Urothelium cell line (cell line): ENCODE measurements at places on chromosomes 11 and 22.

GRCh38 chr11:118633979-118634378 is 26.6 kb downstream of the PHLDB1 start:
- DNase-seq: no peak

GRCh38 chr11:117532568-117532967 is 204.9 kb downstream of the CEP164 start:
- DNase-seq: no peak

DNA sequence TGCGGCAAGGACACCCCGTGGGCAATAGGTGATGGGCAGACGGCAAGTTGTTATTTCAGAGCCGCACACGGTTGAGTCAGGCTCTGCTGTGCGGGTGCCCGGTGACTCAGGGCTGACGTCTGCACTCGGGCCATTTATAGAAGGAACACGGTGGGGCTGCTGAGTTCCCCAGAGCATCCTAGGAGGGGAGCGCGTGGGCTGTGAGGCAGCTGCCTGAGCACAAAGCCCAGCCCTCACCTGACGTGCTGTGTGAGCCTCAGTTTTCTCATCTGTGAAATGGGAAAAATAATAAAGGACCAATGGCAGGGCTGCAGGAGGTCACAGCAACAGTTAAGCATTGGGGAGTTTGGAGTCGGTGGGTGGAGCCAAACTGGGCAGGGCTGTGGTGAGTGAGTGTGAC is 11.3 kb upstream of the RHOD start:
- peak; percentile 58 for DNase-seq

DNA sequence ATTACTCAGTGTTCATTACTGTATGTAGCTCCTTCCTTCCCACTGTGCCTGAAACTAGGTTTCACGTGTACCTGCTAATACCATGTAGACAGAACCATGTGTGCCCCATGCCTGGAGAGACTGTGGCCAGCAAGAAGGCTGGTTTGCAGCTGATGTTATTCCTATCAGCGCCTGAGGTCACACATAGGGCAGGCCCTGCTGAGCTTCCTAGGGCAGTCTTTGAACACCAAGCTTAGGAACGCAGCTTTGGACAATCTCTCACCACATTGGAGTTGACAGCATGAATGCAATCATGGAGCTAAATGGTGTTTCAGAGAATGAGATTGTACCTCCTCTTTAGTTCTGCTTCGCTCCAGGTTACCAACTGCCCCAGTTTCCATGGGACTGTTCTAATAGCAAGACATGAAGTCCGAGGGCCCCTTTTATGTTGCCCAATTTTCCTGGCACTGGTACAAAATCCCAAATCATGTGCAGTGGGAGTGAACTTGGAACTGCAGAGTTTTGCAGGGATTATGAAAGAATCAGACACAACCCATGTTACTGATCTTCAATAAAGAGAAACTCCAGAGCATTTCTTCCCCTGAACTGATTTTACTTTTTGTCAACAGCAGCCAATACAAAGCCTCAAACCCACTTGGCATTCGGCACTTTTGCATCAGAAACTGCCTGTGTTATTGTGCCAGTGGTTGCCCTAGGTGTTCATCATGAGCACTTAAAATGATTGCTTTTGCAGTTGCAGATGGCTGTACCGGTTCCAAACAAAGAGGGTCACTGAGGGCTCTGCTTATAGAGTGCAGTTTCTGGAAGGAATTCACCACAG is 154.2 kb upstream of the TTC12 start:
- DNase-seq: no peak

DNA sequence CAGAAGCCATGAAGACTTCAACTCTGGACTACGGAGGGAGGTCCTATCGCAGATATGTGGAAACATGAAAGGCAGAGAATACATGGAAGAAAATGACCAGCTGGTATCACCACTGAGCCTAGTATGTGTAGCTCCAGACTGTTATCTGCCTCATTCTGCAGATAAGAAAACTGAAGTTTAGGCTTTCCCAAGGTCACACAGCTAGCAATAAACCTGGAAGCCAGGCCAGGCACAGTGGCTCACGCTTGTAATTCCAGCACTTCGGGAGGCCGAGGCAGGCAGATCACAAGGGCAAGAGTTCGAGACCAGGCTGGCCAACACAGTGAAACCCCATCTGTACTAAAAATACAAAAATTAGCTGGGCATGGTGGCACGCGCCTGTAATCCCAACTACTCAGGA is 15.6 kb upstream of the VWCE start:
- DNase-seq: no peak

DNA sequence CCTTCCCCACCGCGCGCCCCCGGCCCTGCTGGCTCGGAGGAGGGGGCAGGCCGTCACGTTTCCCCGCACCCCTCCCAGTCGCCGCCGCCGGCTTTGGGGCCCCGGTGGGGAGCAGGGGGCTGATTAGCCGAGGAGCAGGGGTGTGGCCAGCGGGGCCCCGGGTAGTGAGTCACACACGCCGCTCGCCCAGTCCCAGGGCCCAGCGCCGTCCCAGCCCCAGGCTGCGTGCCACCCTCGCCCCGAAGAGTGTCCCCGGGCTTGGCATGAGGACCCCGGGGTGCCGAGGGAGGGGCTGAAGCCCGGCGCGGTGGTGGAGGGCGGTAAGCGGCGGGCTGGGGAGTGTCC is 34.4 kb downstream of the PRDM11 start:
- DNase-seq: peak; percentile 92

DNA sequence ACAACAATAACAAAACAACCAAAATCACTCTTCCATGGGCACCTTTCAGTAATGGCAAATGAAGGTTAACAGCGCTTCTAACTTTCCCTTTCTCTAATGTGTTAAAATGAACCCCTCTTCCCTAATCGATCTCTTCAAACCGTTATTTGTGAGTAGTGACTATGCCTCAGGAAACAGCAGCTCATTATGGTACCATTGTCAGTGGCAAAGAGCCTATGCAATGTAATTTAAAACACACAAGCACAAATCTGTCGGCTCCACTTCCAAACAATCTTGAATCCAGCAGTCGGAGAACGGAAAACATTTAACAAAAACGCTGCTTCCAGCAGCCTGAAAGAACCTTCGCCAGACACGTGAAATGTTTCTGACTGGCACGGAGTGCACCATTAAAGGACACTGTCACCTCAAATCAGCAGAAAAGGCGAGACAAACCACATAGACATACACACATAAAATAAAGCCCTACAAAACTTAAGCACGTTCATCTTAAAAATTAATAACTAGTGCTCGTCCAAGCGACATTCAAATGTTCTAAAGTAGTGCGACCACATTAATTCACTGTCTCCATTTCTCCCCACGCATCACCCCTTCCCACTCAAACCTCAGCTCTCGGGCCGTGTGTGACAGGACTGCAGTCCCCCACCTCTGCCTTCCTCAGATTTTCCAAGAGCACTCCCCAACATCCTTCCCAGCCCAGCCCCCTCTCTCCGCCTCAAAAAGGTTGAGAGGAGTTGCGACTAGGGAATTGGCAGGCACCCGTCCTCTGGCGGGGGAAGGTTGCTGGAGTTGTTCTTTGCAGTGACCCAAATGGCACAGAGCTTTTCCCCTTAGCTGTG is 748 bp downstream of the RAB30 start:
- peak; percentile 39 for DNase-seq

- no peak for DNase-seq
Observed at GRCh38 chr11:80473562-80473961, 1032.7 kb upstream of the TENM4 start.

DNA sequence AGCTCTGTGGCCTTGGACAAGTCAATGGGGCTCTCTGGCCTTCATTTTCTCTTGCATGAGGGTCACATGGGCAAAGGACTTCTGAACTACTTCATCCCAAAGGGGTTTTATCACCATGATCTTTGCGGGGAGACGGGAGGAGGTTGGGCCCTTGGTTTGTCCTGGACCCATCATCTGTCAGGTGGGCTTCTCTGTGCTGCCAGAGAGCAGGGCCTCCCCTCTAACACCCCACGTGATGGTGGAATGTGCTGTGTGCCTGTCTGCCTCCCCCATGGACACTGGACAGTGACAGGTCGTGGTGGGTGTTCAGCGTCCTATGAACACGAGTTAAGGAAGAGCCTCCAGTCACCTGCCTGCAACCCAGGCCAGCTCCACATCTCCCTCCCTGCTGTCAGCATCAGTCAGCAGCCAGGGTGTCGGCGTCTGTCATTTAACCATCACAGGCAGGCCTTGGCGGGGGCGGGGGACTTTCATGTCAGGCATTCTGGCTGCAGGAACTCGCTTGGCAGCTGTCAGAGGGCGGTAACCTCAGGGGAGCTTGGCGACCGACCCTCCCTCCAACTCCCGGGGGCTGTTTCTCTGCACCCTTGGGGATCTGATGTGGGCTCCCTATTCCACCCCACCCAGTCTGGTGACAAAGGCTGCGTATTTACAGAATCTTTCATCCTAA is 2.6 kb upstream of the SUN2 start:
- no peak for DNase-seq

DNA sequence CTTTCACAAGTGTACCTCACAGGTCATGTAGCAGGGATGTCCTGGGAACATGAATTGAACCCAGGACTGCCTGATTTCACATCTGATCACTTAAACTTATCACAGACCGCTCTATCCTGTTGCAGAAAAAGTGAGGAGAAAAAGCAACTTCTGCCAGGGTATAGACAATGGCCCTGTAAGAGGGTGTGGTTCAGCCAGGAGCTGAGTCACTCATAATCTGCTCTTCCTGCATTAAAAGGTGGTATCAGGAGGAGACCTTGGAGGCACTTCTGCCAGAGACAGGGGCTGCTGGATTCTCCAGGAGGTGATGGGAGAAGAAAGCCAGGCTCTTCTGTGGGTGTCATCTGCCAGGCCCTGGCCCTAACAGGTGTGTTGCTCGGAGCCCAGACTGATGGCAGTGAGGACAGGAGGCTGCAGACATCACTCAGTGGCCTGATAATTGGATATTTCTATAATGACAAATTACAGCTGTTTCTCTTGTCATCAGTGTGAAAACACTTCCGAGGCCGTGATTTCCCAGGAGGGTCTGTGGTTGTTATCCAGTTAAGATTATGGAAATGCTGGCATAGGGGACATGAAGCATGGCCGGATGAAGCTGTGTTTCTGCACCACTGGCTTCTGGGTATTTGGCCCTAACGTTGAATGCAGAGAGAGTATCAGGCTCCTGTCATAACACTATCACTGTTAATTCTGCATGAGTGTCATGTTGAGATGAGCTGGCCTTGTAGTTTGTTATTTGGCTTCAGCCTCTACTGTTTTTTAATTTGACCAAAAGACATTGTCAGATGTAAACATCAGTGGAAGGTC is 125.1 kb upstream of the ZBED5 start:
- DNase-seq: no peak

- no peak for DNase-seq
Observed at GRCh38 chr22:46914481-46914880, 152.0 kb downstream of the TBC1D22A start.

- DNase-seq: no peak
Observed at GRCh38 chr11:5298451-5298850, 3.3 kb downstream of the OR51B4 start.

DNA sequence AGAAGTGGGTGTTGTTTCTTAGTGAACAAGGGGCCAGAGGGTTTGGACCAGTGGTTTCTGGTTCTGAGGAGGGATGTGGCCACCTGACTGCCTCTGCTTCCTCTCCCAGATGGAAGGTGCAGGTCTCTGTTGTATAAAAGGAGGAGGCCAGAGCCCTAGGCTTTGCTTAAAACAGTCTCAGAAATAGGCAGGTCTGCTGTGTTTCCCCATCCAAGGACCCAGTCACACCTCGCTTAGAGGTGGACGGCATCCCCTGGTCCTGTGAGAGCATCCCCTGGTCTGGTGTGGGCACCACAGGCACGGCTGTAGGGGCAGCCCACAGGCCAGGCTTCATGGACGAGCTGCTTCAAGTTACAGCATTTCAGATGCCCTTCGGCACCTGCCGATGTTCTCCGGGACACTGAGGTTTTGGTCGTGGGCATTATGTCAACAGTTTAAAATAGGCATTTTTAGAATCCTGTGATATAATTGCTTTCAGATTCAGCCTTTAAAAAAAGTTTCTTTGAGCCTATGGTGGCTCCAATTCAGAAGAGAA is 45.7 kb upstream of the SHANK2 start:
- no peak for DNase-seq

- DNase-seq: peak; percentile 19
Observed at GRCh38 chr11:134069426-134070341, 812 bp downstream of the JAM3 start.

- peak; percentile 21 for DNase-seq
Observed at GRCh38 chr11:16737818-16738192, 642 bp upstream of the C11orf58 start.

DNA sequence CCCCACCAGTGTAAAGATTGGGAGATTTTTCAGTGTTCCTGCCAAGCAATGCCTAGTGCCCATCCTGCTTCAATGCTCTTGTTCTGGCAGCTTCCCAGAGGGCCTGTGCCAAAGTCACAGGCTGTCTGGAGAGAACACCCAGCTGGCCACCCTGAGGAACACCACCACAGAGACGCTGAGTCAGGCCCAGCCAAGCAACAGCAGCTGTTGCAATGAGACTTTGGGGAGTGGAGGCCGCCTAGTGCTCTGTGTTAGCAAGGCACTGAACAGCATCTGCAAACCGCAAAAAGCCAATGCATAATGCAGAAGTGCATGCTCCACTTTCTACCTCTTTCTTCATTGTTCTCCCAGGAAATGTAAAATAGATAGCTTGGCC is 168.1 kb downstream of the NXPE2 start:
- peak; percentile 70 for DNase-seq

DNA sequence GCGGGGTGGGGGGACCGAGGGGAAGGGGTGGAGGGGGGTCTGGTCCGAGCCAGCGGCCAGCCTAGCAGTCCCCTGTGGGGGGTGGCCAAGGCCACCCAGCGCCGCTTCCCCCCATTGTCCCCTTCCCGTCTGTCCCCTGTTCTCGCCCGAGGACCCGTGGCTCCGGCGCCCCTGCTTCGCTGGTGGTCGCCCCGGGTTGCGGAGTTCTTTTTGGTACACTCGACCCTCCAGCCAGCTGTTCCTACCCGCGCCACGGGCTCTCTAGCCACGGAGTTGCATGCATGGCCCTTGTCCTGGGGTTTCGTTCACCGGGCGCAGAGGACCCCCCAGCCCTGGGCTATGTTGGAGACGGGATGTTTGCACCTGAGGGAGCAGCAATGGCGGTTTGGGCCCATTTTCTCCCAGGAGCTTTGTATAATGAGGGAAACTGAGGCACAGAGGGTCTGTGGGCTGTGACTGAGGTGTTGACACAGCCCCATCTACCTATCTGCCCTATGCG is 489 bp downstream of the RNF214 start:
- peak; percentile 17 for DNase-seq

GRCh38 chr22:26985931-26986782 is 328.8 kb downstream of the MIAT start:
- no peak for DNase-seq

- no peak for DNase-seq
Observed at GRCh38 chr22:39989633-39990032, 5.1 kb upstream of the FAM83F start.

DNA sequence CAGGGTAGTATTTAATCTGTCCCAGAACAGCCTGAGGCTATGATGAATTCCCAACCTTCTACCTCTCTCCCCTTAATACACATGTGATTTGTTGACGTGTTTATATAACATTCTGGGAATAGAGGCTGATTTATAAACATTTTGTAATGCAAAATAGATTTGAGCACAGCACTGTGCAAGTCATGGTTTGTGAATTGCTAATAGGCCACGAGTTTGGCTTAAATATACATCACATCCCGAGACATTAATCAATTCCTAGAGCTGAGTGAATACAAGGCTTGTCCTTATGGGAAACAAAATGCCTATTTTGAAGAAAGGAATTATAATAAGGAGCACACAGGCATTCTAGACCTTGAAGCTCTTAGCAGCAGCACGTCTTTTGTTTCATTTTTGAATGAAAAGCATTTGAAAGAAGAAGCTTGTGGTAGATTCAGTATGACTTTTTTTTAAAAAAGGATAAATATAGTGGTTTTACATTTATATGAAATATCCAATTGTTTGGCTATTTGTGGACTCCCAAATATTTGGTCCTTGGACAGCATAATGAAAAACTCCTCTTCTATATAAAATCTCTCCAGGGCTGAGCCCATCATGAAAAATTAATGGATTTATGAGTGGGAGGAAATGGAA is 116.4 kb downstream of the SLC17A6 start:
- no peak for DNase-seq
